Activated CD4-positive, CD25-positive, alpha-beta regulatory T cell (primary cell): ENCODE measurements at places on chromosomes 1 and 21.

DNA sequence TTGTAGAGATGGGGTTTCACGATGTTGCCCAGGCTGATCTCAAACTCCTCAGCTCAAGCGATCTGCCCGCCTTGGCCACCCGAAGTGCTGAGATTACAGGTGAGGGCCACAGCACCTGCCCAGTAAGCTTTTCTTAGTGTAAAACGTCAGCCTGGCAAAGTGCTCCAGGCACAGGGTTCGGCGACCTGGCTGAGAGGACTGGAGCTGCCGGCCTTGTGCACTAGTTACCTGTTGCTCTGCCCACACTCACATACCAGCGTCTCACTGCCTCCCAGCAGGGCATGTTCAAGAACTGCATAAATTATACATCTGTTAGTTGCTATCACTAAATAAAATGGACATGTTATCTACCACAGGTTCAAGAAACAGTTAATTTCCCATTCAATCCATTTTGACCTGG is 55.2 kb downstream of the DEGS1 start:
- no peak for DNase-seq

- no peak for DNase-seq
Measured at GRCh38 chr1:10899490-10900250, 103.2 kb upstream of the CASZ1 start.

DNA sequence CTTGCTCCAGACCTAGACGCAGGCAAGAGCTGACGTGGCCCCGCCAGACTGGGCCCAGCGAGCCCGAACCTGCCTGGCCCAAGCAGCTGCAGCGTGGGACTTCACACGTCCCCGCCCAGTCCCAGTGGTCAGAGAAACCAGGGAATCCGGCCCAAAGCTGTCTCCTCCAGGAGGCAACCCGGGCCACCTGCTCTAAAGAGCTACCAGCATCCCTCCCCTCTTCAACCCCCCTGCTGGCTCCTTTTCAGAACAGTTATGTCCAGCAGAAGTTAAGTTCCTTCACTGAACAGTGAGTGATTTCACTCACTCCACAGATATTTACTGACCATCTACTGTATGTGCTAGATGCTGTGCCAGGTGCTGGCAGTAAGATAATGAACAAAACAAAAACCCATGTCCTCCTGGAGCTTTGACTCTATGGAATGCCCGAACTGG is 2.1 kb upstream of the EFNA1 start:
- DNase-seq, result no peak

GRCh38 chr21:37087188-37087587 is 14.1 kb downstream of the TTC3 start:
- DNase-seq, result no peak

DNA sequence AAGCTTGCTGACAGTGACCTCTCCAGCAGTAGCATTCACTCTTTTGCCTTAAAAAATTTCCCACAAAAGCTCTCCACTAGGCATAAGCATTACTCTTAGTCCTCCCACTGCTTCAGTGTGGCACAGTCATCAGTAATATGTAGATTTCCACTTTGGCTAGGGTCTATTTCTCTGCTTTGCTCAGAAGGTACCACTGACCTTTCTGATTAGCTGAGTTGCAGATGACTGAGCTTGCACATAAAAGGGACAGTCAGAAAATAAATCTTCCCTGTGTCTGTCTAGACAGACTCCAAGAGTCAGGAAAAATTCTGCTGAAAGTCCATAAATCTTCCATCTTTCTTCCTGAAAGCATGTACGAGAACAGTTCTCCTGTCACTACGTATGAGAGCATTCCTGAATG is 56.6 kb upstream of the APP start:
- DNase-seq, result no peak

DNA sequence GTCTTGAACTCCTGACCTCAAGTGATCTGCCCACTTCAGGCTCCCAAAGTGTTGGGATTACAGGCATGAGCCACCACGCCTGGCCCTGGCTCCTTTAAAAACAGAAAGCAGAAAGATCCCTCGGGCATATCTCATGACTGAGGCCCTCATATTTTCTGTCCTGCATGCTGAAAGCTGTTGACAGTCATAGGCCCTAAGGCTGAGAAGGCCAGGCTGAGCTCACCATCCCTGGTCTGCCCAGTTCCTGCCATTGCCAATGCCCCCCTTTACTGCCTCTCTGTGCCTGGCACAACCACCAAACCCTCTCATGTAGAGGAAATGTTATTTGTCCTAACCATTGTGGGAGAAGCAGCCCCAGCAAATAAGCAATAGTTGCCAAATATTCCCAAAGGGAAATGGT is 12.7 kb downstream of the CD34 start:
- DNase-seq, result no peak

GRCh38 chr1:108096089-108096488 is 104.1 kb downstream of the SLC25A24 start:
- no peak for DNase-seq

GRCh38 chr21:32976791-32977190 is 48.9 kb upstream of the OLIG2 start:
- DNase-seq, result no peak

DNA sequence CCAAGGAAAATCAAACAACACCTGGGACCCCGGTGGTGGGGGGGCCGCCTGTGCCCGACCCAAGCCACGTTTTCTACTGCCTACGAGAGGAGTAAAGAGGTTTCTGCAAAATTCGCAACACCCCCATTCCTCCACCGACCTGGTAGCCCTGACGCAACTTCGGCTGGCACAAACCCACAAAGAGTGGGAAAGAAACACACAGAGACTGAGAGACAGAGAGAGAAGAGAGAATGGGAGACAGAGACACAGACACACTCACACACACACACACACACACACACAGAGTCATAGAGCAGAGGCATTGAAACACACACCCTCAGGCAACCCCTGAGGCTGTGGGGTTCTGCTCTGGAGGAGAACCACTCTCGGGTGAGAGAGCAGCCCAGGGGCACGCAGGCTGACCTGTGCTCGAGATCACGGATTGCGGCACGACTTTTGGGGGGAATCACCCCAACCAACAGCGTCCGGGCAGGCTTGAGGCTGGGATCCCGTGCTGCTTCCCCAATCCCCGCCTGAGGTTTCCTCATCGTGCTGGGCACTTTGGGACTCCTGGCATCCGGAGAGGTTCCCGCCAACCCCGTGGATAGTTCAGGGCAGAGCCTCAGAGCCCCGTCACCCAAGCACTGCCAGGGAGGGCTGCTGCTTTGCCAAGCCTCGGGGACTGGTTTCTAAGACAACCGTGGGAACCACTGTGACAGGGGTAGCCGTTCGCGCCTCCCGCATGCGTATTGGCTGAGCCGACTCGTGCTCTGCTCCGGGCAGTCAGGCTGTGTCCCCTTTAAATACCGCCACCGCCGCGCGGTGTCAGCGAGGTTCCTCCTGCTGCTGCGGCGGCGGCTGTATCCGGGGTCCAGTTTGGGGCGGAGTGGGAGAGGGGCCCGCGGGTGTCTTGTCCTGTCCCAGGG is 682.4 kb upstream of the TPTE start:
- no peak for DNase-seq

DNA sequence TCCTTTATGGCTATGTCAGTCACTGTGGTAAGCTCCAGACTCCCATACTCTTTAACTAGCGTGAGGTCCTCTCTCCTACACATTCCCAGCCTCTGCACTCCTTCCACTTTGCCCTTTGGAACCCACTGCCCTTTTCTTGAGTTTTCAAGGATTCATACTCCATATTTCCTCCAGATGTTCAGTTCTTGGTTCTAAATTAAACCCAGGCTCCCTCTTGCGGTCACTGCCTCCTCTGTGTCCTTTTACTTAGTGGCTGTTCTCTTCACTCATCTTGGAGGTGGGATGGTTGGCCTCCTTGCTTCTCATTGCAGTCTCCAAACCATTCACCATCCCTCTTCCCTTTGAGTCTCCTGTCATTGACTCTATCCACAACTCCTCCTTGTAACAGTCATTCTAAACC is 208.1 kb downstream of the TGFB2 start:
- no peak for DNase-seq

DNA sequence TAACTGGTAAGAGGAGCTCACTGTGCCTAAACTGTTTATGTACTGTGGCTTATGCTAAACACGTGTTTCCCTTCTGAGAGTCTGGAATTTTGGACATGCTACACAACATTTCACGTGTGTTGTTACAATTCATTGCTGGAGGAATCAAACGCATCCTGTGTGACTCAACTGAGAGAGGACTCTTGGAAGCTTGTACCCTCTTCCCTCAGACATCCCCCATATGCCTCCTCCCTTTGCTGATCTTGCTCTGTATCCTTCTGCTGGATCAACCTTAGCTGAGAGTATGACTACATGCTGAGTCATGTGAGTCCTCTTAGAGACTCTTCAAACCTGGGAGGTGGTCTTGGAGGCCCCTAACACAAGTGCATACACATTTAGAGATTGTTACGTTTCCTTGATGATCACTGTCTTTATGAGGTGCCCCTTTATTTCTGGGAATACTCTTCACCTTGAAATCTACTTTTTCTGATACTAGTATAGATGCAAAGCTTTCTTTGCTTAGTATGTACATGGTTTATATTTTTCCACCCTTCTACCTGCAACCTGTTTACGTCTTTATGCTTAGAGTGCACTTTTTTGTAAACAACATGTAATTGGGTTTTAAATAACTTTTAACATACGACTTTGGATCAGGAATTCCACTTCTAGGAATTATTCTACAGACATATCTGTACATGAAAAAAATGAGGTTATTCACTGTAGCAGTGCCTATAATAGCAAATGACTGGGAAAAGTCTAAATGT is 8.7 kb downstream of the NPHP4 start:
- DNase-seq, result no peak

GRCh38 chr1:11682287-11682771 is 1.4 kb upstream of the MAD2L2 start:
- no peak for DNase-seq

DNA sequence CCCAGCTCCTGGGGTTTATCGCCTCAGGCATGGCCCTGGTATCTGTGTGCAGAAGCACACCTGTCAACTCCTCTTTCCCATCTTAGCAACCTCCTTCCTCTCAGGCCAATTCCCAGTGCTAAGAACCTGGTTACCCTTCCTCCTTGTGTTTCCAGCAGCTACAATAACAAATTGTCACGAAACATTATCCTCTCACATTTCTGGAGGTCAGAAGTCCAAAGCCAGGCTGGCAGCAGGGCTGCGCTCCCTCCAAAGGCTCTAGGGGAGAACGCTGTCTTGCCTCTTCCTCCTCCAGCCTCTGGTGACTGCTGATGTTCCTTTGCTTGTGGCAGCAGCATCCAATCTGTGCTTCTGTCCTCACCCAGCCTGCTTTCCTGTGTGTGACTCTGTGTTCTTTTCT is 10.7 kb upstream of the MRPS14 start:
- DNase-seq, result no peak

GRCh38 chr1:167825419-167826079 is 88.4 kb downstream of the ADCY10 start:
- DNase-seq, result no peak

DNA sequence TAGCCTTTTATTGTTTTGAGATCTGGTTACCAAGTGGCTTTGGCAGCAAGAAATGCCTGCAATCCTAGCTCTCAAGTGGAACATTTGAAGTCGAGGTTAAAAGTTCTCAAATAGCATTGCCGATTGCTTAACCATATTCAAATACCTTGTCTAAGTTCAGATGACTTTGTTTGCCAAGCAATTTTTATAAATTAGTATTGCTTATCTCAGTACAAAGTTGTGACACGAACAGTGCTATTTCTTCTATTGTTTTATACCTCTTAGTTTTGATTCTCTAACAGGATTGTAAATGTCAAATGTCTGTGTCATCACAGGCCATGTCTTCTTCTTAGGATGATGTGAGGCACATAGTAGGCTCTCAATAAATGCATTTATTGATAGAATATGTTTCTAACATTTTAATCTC is 633.3 kb downstream of the PTPRC start:
- no peak for DNase-seq

- DNase-seq, result no peak
Measured at GRCh38 chr1:204672482-204673121, 12.9 kb downstream of the LRRN2 start.

GRCh38 chr1:10299151-10299550 is 88.8 kb downstream of the KIF1B start:
- DNase-seq, result no peak

GRCh38 chr1:203570805-203571204 is 55.8 kb upstream of the ATP2B4 start:
- DNase-seq, result no peak

- DNase-seq, result no peak
Measured at GRCh38 chr1:247456914-247457639, 827 bp downstream of the OR2B11 start.

DNA sequence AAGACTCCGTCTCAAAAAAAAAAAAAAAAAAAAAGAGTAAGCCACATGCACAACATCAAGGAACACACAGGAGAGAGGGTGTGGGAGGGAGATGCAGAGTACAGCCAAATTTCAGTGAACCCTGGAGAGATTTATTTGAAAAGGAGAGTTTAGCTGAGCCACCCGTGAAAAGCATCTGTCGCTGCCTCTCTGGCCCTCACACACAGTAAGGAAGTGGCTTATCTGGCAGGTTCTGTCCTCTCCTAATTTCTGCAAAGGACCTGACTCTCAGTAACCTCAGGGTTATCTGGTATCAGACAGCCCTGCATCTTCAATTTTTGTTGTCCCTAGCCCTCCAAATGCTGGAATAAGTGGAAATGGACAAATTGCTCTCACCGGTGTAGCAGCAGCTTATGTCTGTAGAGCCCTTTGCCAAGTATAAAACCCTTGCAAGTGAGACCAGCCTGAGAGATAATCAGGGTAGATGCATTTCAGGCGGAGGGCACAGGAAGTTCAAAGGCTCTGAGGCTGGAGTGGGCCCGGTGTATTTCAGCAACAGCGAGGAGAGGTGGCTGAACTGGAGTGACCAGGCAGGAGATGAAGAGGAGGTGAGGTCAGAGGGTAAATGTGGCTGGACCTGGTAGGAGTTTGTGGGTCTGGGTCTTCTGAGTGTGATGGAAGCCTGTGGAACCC is 16.7 kb upstream of the IL10RB start:
- DNase-seq, result no peak

GRCh38 chr1:53372501-53372951 is 44.7 kb upstream of the LRP8 start:
- DNase-seq, result no peak

DNA sequence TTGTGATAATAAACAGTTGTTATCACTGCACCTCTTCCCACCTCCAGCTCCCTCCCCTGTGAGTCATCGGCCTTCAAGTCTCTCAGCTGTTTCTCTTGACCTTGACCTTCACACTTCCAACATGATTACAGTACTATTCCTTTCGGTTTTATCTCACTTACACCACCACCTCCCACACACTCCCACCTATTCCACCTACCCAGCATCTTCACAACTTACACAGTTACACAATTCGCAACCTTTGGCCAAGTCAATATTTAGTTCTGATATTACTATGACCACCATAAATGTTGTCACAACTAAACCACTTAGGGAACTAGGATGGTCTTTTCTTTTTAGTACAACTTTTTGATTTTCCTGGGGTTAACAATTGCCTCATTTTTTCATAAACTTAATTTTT is 60.2 kb downstream of the RIPK4 start:
- DNase-seq, result no peak

DNA sequence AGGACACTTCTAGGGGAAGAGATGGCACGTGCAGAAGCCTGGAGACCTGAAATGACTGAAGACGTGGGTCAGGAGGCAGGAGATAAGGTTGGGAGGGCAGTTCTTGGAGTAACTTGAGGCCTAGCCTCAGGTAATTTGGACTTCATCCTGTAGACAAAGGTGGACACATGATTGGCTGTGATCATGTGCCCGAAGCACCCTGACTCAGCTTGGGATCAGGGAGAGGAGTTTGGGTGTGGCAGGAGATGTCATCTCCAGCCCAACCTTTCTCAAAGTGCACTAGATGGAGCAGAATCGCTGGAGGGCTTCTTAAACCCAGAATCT is 1.5 kb downstream of the SLC66A1 start:
- DNase-seq, result no peak
